Foreskin melanocyte (primary cell): ENCODE measurements at places on chromosomes 3 and 15.
A peak's percentile ranks its signal among the peaks of the same experiment; 100 is the strongest.

GRCh38 chr15:58701376-58701775 lies 48.1 kb downstream of the ADAM10 start:
- DNase-seq = no peak

- DNase-seq = no peak
Measured at GRCh38 chr3:126022741-126023359, 53.9 kb downstream of the ROPN1B start.

DNA sequence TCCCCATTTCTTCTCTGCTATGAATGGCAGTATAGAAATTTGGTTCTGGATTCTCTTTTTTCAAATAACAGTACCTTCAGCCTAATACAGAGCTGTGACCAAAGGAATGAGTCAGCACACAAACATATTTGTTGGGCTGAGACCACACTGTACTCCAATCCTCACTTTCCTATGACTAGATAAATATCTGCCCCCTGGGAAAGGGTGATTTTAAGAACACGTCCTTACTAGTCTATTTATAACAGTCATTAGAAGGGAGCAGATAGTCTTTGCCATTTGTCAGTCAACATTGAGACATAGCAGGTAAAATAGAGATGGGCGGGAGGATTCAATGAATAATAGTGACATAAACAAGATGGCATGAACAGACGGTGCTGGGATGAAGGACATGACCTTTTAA lies 461.3 kb downstream of the MCTP2 start:
- DNase-seq = peak; percentile 71

DNA sequence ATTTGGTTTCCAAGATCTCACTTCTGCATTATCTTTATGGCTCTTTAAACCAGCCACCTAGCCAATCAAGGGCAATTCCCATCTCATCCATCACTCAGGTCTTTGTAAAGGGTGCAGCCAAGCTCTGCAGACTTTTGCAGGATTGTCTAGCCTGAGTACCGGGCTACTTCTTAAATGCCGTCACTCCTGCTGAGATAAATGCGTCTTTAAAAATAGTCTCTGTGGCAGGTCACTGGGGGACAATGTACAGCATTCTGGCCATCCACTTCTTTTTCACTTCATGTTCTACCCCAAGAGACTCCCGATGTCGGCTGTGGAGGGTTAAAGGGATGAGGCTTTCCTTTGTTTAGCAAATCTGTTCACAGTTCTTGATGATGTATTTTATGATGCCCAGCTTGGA lies 194.7 kb downstream of the SV2B start:
- no peak for DNase-seq

DNA sequence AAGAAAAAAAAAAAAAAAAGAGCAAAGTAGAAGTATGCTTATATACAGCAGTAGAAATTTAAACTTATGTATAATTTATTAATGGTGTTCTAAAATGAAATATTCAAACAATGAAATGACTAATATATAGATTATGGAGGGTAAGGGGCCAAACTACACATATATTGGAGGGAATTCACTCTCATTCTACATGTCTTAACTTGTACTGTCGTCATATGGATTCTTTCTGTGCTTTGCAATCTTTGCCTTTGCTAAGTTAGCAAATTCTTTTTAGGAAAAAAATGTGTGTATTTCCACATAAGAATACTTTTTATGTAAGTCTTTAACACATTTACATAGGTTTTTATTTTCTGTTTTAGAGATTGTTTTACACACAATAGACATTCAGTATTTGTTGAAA lies 118.9 kb upstream of the MBNL1 start:
- DNase-seq = no peak
